Lung (tissue), 17 donors: ENCODE measurements at places on chromosomes 11 and 22. TPM values are rescaled to one million over a fixed set of nuclear protein-coding genes. Genes with fewer than 3 reads are reported as not detected.

DNA sequence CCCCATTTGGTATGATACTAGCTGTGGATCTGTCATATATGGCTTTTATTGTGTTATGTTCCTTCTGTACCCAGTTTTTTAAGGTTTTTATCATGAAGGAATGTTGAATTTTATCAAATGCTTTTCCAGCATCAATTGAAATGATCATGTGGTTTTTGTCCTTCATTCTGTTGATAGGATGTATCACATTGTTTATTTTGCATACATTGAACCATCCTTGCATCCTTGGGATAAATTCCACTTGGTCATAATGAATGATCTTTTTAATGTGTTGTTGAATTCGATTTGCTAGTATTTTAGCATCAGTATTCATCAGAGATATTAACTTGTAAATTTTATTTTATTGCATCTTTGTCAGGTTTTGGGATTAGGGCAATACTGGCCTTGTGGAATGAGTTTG lies 31.1 kb downstream of the TAF1D start:
- DNase-seq: no peak

DNA sequence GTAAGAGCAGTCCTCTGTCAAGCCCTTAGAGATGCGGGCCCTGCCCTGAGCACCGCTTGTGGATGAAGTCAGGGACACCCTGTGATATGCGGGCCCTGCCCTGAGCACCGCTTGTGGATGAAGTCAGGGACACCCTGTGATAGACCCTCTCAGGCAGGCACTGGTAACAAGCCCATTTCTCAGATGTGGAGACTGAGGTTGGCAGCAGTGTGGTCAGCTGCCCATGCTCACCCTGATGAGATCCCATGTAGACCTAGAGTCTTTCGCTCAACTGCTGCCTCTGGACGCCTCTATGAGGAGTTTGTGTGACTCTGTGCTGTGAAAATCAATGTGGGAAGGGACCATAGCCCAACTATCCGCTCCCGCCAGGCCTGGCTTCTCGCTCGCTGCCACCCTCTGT lies 58.8 kb upstream of the FADD start:
- no peak for DNase-seq

- DNase-seq: no peak
These were observed 8.4 kb upstream of the ALG8 start for GRCh38 chr11:78147807-78148206.

DNA sequence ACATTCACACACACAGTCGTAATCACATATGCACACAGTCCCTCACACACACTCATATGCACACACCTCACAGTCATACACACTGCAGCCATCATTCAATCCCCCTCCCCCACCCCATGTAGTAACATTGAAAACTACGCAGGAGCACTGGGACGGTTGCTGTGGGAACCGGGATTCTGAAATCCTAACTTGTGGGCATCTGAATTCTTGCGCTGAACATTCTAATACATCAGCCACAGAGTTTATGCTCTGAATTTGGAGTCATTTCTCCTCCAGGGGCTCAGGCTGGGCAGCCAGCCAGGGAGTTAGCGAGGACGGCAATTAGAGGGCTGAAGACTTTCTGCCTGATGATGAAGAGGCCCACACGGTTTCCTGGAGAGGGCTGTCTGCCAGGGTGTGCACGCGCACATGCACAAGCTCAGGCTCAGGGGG lies 32.7 kb downstream of the CD6 start:
- DNase-seq: peak; percentile 86

DNA sequence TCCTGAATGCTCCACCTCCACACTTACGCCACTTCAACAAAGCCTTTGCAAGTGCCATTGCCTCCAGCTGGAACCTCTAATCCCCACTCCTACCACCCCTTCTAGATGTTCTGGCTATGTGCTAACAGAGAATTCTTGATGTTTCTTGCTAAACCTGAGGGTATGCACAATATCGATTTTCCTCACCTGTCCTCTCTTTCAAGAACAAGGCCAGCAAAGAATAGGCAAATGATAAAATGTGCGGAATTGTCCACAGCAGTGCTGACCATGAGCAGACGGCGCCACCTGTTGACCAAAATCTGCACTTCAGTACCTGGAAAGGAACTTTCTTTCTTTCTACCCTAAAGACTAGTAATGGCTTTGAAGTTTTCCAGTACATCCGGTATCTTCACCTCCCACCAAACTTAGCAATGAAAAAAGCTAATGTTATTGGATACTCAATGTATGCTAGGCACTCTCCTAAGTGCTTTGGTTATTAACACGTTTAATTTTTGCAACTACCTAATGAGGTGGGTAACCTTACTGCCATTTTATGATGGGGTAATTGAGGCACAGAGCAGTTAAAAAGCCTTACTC lies 3.4 kb downstream of the TIMM10 start:
- peak; percentile 74 for DNase-seq

GRCh38 chr11:355581-356458 lies 13.5 kb upstream of the B4GALNT4 start:
- peak; percentile 98 for DNase-seq

Gene GTSE1
- total RNA-seq: 2.3 TPM

DNA sequence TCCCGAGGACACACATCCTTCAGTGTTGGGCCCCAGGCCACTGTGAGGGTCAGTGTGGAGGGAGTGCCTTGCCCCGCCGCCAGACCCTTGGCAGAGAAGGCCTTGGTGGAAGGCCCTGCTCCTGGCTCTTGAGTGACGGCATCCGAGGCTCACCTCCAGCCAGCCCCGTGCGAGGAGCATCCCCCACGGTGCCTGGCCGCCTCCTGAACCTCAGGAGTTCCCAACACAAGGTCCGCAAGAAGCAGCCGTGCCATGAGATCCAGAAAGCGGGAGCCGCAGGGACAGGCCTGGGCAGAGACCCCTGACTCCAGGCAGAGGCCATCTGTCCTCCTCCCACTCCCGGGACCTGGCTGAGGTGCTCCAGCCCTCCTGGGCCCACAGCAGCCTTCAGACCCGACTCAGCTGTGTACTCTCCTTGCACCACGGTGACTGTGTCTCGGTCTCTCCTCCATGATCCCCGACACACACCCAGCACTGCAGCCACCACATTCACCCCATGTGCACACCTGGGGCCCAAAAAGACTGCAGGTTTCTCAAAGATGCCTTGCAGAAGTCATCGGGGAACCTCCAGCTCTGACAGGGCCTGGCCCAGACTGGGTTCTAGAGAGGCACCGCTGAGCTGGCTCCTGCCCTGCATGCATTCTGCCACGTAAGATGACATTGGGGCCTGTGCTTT lies 870.2 kb downstream of the BRD1 start:
- DNase-seq: no peak

Gene PARVG
- 49.6 TPM for total RNA-seq

DNA sequence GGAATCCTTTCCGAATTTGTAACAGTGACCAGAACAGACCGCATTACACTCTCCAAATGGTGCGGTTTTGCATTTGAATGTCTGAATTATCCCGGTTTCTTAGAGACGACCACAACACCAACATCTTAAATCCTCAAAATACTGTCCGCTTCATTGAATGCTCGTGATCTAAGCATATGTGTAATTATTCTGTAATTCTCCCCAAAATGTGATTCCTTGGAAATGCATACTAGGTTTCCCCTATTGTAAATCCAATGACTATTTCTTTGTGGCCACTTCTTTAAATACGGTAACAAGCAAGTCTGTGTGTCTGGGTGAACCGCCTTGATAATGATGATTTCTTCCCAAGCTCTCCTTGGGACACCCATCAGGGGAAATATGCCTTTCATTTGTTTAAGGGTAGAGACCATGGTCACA lies 87.3 kb upstream of the DBX1 start:
- no peak for DNase-seq

DNA sequence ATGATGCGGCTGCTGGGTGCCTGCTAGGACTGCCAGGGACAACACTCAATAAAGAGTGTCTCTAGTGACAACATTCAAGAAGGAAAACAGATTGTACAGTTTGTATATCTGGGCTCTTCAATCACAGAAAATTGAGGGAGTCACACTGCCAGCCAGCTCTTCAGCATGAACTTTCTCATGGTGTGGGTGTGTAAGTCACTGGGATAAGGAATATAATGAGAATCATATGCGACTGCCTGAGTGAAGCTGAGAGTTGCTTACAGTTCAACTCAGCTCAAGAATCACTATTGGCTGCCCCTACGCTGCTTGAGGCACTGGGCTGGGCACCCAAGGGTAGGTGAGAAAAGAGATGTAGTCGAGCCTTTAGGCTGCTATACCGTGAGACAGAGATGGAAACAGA lies 328.1 kb upstream of the PITPNB start:
- DNase-seq: no peak

DNA sequence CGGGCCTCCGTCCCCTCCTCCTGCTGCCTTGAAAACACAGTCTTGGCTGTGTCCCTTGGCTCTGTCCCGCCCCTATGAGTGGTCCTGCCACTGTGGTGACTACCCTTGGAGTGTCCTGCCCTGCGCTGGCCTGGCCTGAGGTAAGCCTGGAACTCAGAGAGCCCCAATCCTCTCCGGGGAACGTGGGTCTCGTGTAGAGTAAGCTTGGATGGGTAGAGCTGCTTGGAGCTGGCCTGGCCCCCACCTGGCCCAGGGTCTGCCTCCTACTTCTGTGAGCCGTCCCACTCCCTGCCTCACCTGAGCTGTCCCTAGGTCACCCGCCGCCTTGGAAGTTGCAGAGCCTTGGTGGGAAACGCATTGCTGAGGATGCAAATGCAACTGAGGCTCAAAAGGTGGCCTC lies 347.1 kb downstream of the CTTN start:
- no peak for DNase-seq

Gene CHST1
- 2.4 TPM for total RNA-seq

DNA sequence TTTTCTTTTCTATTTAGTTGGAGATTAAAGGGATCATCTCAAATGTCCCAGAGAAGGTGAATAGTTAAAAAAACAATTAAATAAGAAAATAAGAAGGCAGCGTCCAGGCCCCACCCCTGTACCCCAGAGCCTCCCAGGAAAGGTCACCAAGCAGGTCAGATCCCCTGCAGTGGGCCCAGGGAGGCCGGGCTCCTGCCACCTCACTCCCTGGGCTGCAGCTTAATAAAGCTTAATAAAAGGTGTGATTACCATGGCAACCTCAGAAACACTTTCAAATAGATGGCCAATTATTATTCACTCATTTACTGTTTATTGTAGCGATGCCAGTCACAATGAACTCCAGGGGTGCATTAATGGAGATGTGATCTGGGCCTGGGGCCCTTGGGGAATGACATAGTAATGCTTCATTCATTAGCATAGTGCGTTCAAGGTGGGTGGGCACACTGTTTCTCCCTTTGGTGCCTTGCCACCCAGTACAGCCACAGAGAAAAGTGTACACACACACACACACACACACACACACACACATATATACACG lies 386.2 kb downstream of the CADM1 start:
- DNase-seq: no peak

- DNase-seq: no peak
These were observed 1.8 kb upstream of the CREBZF start for GRCh38 chr11:85666687-85667086.

DNA sequence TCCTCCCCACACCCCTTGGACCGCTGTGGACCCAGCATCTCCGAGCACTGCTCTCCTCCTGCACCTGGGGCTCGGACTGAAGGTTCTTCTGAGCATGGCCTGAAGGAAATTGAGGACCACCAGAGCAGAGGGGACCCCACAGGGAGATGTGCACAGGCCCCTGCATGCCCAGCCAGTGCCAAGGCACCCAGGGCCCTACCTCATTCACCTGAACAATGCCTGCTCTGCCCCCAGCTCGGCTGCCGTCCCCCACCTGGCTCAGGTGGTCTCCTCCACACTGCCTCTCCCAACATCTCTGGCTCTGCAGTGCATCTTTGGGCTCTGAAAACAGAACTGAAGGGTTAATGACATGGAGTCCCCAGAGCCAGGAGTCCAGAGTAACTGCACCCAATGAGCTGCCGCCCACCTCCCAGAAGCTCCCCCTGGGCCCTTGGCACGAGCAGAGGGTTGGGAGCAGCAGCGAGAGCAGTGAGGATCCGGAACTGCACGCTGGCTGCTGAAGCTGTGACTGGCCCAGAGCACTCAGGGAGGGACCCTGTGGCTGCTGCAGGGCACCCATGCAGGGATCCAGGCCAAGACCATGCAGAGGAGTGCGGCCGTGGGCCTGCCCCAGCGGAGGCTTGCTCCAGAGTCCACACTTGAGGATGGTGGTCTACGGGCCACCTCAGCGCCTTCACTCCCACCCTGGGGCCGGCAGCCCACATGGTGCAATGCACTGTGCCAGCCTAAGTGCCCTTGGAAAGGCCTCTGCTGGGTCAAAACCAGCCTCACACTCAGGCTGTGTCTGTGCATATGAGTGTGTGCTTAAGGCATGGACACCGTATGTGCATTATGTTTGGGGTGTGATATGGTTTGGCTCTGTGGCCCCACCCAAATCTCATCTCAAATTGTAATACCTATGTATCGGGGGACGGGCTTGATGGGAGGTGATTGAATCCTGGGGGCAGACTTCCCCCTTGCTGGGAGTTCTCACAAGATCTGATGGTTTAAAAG lies 686.1 kb downstream of the TBC1D22A start:
- DNase-seq: no peak

DNA sequence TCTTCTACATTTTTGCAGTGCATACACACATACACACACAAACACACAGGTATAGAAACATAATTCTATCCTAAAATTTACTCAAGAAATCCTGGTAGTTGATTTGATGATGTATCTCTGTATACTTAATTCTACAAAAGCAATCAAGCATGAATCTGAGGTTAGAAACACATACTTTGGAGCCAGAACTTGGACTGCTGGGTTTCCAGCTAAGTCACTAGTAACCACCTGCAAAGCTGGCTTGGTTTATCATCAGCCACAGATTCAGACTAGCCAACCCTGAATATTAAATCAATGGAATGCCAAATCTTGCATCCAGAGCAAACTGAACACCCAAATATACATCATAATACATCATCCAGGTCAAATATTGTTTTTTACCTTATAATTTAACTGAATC lies 24.8 kb upstream of the POU2AF2 start:
- no peak for DNase-seq

DNA sequence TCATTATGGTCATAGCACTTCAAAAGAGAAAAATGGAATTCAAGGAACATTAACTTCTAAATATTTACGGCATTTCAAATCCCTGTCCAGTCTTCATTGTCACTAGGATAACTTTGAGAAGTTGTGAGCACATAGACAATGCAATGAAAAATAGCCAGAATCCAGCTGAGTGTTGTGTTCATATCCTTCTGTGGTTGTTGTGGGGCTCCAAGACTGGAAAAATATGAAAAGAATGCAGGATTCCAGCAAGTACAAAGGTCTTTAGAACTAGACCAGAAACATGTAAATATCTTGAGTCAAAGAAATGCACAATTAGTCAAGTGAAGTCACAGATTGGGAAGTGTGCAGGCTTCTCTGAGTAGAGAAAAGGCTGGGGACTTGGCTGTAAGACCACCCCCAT lies 68.7 kb downstream of the WT1 start:
- no peak for DNase-seq

- no peak for DNase-seq
These were observed 4.3 kb upstream of the PLXNB2 start for GRCh38 chr22:50311606-50312351.
